Right lobe of liver (tissue), 6 donors: ENCODE measurements at places on chromosomes 12 and 14. TPM values are rescaled to one million over a fixed set of nuclear protein-coding genes. Genes with fewer than 3 reads are reported as not detected.

DNA sequence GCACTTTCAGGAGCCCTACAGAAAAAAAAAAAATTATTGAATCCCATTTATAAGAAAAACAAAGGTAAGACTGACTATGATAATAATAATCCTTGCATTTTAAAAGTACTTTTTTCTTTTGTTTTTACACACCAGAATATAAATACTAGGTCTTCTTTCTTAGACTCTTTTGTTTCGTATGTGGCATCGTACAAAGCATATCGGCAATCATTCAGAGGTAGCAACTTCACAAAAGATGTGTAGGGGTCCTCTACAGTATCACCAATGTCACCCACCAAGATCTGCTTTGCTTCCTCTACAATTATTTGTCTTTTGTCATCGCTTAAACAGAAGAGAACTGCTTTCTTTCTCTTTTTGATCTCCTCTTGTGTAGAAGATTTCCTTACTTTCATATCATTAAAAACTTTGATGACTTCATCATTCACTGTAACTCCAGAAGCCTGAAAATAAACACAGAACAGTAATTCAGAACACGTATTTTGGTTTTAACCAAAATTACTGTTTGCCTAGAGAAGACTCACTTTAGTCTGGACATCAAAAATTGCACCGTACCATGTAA, 1.2 kb downstream of the CFL2 start:
- DNase-seq = no peak

DNA sequence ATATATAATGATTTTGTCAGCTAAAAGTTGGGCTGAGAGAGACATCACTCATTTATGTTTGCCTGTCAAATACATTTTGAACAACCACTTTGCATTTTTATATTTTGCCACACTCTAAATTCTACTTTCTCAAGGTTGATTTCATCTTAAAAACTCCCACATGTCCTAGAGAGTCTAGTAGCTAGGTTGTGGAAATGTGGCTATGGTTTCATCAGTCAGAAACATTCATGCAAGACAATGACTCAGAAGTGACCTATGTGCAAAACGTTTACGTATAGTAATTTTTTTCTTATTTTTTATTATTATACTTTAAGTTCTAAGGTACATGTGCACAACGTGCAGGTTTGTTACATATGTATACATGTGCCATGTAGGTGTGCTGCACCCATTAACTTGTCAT, 27.4 kb upstream of the PRKD1 start:
- no peak for DNase-seq

DNA sequence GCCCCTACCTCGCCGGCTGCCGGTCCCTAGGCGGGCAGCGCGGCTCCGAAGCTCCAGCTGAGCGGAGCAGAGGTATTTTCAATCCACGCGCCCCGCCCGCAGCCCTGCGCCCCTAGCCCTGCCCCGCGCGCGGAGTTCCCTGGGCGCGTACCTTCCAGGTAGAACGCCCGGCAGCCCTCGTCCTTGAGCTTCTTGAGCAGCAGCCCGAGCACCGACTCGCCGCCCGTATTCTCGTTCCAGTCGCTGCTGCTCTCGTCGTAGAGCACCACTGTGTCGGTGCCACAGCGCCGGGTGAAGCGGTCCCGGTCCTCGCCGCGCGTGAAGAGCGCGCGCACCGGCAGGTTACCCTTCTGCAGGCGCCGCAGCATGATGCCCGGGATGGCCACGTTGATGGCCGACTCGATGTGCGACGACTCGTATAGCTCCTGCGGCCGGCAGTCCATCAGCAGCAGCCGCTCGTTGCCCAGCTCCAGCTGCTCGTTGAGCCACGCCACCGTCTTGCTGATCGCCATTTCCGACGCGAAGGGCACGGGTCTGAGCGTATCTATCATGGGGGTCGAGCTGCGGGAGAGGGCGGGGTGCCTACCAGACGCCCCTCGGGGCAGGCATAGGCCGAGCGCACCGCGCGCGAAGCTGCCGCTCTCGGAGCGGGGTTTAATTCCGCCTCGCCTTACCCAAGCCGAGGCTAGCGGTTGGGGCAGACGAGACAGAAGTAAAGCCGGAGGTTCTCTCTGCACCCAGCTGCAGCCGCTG, 636 bp downstream of the DUSP6 start:
- DNase-seq = peak; percentile 55

GRCh38 chr12:34219046-34219770, 196.9 kb downstream of the ALG10 start:
- no peak for DNase-seq

DNA sequence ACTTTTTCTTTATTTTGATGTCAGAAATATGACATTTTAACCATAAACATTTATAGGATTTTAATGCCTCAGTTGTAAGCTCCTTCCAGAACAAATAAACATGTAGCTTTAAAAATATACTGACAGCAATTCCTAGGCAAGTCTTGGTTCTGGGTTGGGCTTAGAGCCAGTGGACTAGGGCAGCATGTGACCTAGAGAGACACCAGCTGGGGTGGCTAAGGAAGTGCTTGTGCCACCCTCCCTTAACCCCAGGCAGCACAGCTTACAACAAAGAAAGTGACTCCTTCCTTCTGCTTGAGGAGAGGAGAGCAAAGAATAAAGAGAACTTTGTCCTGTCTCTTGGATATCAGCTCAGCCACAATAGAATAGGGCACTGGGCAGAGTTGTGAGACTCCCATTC, 61.6 kb upstream of the KTN1 start:
- DNase-seq = no peak

- DNase-seq = no peak
Measured at GRCh38 chr12:131151558-131152345, 198.0 kb downstream of the ADGRD1 start.

Gene BMP4
- 2.1 TPM for total RNA-seq

Gene PLEKHG7
- 0.38 TPM for total RNA-seq

Gene OR6C2
- total RNA-seq = not detected
